ENCODE measurements at places on chromosomes 1 and 21.

- no peak for DNase-seq
Measured at GRCh38 chr1:220451532-220451931, 76.4 kb upstream of the MARK1 start.

GRCh38 chr1:109718495-109718894, 6.4 kb downstream of the GSTM5 start:
- DNase-seq: no peak

DNA sequence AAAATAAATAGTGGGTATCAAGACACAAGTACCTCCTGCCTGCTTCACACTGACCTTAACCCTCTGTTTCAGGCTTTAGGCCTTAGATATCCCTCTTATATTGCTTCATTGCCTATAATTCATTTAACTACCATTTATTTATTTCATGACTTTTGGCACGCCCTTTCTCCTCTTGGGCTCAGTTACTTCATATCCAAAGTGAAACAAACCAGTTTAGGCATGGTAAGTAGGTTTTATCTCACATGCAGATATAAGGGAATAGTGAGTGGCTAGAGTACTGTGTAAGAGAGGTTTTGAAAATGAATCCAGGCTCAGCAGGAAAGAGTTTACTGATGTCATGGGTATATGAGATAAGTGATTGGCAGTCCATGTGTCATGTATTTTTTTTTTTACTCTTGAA, 69.8 kb upstream of the BEND5 start:
- DNase-seq: no peak

DNA sequence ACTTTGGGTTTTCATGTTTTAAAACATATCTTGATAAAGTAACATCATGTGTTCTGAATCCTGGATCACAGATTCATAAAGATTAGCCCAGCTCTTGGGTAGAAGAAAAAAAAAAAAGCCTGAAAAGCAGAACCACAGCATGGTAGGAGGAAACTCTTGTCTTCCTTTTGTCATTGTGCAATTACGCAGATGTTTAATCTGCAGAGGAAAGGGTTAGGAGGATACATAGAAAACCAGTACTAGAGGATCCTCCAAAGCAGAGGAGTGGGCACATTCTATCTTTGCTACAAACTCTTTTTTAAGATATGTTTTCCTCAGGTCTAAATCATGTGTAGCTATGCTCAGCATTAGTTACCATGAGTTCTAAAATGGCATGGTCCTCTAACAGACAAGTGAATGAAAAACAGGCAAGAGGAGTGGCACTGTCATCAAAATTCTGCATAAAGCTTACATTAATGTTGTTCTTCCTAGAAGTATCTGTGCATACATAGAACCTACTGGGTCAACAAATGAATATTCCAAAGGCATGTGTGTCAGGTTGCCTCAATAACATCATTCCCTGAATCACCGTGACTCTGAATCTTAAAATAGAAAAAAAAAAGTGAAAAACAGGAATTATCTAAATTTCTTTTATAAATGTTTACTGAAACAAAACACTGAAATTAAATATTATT, 107.0 kb downstream of the NME7 start:
- DNase-seq: no peak

DNA sequence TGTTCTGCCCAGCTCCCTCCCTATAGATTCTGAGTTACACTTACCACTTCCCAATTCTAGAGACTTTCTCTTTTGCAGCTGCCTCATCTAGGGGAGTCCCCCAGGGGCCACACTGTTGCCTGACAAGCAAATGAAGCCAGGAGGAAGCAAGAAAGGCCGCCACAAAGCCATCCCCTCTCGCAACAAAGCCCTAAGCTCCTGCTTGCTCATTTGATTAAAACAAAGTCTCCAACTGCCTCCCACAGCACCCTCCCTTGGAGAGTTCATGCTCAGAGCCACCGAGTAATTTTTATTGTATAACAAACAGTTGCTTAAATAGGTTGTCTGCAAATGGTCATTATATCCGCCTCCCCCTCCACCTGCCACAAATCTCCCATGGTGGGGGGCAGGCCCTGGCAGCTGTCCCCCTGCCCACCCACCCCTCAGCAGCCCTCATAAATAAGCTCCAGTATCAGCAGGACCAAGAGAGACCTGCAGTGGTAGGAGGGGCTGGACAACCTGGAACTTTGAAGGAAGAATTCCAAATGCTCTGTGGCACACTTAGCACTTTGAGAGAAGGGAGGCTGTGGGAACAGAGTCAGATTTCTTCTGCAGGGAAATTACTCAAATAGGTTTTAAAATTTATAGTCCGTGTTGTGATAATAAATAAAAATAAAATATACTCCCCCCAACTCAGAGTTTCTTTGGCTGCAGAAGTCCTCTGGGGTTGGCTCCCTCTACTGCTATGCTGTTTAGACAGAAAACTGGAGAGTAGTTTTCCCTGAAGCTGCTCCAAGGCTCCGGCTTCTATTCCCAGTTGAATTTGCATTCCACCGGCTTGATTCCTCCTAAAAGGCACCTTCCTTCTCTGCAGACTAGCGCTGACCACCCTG, 237.5 kb downstream of the TTLL7 start:
- no peak for DNase-seq

GRCh38 chr1:20380616-20381035, 90.0 kb downstream of the VWA5B1 start:
- peak; percentile 74 for DNase-seq

- no peak for DNase-seq
Measured at GRCh38 chr1:178973652-178974101, 52.0 kb upstream of the FAM20B start.

- no peak for DNase-seq
Measured at GRCh38 chr21:43208561-43209332, 39.9 kb downstream of the CRYAA start.

DNA sequence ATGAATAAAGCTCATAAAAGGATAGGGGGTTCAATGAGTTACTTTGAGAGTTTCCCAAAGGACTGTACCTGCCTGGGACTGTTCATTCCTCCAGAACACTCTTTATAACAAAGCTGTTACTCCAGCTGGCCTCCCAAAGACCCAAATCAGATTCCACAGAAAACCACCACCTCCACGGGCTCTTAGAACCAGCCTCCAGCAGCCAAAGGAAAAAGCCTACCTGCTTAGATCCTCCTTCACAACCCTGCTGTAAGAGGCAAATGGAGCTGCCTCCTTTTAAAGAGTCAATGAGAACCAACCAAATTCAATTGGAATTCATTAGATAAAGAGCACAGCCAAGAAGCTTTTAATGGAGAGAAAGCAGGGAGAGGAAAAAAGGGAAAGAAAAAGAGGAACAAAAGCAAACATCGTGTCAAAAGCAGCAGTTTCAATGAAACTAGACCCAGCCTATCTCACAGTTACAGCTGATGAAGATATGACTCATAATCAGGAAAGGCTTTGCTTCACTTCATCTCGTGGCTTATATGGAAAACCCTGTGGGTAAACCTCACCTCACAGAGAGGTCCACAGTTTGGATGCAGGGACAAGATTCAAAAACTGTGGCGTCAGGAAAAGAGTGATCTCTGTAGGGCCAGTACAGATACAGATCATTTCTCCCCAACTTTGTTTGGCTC, 27.8 kb upstream of the FMO4 start:
- DNase-seq: peak; percentile 29

- DNase-seq: peak; percentile 1
Measured at GRCh38 chr1:244502630-244503029, 41.6 kb downstream of the CATSPERE start.

- no peak for DNase-seq
Measured at GRCh38 chr1:175569117-175569743, 174.2 kb downstream of the TNR start.

- no peak for DNase-seq
Measured at GRCh38 chr1:225146478-225146877, 217.0 kb downstream of the DNAH14 start.

DNA sequence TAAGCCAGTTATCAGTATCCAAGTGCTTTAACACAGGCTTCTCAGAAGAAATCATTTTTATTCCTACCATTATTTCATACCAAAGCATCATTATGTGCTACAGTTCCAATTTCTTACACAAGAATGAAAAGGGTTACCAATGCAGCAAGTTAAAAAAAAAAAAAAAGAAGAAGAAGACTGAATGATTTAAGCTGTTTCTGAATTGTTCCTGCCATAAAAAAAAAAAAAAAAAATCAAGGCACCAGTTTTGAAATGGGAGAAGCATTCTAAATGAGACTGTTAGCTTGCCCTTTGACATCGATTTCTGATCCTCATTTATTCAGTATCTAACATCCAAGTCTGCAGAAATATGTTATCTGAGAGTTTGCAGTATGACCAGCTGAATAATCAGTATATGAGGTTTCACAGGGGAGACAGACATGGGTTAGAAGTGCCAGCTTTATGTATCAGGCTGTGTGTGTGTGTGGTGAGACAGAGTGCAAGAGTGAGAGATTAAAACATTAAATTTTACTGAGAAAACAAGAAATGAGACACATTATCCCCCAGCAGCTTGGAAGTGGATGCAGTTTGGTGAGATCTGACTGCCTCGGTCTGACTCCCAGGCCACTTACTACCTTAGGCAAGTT, 105.8 kb downstream of the COLGALT2 start:
- no peak for DNase-seq

DNA sequence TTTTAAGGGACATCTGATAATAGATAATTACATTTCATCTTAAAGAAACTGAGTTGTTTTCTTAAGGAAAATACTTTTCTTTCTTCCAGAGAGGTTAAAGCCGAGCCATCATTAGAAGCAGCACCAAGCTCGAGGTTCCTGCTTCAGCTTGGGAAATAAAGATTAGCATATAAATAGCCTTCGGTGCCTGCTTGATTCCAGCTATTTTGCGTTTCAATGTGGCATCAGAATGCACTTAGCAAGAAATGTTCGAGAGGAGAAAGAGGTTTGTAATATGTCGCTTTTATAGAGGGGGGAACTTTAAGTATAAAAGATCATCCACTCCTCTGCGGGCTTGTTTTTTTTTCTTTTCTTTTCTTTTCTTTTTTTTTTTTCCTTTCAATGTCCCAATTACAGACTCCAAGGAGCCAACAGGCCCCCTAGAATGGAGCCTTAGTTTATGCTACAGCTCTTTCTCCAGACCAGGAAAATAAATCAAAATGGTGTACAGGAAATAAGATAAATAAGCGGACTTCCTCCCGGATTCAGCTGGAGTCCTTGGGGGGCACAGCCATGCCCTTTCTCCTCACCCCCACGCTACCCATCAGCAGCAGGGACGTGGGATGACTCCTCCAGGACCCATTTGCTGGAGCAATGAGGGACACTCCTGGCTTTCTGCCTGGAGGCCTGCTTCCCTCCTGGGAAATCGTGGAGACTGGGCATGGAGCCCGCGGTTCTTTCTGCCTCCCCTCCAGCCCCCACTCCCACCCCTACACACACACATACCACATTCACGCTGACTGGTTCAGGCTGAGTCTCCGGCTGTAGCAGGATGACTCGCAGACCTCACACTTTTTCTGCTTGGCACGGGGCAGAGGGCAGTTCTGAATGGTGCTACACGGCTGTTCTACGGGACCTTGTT, 131.6 kb downstream of the RRAGC start:
- peak; percentile 65 for DNase-seq

- no peak for DNase-seq
Measured at GRCh38 chr1:226597616-226598454, 49.3 kb downstream of the STUM start.

- peak; percentile 91 for DNase-seq
Measured at GRCh38 chr1:44049839-44050238, 18.6 kb upstream of the SLC6A9 start.

DNA sequence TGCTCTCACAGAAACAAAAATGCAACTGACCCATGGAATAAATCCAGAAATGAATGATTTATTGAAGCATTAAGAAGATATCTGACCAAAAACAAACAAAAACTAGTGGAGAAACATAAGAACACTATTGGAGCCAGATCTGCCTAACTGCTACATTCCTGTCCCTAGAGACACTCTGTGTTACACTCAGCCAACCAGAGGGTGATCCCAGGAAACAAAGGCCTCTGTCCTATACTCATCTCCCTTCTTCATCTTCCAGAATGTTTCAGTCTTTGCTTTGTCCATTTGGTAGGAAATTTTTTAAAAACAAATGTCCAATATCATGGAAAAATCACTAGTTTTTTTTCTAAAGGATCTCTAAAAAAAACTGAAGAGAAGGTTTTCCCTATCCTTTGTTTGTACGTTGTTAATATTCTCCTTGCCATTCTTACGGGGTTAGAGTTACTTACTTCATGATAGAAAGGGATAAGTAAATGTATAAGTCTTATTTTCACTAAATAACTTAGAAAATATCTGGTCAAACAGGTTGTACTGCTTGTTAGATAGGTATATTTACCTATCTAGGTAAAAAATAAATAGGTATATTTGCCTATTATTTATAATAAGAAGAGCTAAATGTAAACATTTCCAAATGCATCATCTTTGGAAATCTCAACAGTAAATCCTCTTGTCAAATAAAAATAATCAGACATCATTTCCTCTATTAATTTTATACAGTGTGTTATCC, 59.1 kb downstream of the NME7 start:
- no peak for DNase-seq
